ENCODE measurements at places on chromosomes 16 and 17.

- no peak for DNase-seq
Measured at GRCh38 chr16:30669026-30669902, 11.0 kb downstream of the FBRS start.

- no peak for DNase-seq
Measured at GRCh38 chr17:28954886-28955285, 3.6 kb upstream of the PHF12 start.

DNA sequence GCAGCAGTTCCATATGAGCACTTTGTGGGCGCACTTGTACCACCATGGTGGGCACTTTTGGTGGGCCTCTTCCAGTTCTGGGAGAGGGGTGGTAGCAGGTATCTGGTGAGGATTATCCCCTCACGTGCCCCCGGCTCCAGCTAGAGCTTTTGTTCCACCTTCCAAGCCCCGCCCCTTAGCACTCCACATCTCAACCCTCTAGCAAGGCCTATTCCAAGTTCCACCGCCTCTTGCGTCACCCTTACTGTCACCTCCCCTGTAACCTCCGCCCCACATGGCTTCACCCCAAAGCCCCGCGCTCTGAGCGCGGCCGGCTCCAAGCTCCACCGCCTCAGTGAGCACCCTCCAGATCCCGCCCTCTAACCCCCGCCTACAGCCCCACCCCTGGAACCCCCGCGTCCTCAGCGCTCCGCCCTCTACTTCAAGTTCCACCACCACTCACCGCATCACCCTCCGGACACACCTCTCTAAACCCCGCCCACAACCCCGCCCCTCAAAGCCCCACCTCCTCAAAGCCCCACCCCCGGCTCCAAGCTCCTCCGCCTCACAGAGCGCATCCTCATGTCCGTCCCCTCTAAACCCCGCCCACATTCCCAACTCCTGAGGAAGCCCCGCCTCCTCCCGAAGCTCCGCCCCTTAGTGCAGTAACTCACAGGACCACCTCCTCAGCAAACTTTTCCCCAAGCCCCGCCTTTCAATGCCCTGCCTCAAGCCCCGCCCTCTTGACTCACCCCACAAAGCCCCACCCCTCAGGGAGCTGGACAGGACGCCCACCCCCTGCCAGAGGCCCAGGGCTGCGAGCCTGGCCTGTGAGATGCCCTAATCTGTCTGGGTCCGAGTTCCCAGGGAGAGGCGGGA lies 11.1 kb downstream of the SCN4A start:
- DNase-seq = peak; percentile 67

DNA sequence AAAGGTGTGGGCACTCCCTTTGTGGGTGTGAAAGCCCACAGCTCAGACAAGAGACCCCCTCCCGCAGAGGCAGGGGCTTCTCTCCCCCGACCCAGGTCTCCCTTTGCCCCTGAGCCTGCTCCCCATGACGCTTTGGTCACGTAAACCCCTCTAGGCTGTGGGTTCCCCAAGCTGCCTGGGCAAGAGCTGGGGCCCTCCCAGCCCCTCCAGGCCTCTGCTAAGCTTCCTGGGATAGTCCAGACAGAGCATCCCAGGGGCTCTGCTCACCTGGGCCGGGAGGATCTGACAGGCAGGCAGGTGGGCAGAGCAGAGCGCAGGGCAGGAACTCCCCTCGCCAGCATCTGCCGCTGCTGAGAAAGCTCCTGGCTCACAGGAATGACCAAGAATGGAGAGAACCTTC lies 177.3 kb downstream of the BANP start:
- DNase-seq = no peak

DNA sequence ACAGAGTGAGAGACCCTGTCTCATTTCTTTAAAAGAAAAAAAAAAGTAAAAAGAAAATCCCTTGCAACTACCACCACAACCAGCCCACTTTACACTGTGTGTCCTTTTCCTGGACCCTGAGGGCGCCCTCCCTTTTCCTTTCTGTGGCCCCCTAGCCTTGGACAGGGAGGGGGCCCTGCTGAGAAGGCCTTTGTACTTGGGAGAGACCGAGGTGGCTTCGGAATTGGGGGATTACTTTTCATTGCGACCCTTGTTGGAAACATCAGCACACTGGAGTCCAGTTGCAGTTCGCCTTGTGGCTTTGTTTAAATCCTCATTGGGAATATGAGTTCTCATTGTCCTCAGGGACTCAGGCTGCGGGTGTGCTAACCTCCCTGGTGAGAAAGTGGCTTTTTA lies 9.4 kb upstream of the DNASE1 start:
- no peak for DNase-seq

- DNase-seq = no peak
Measured at GRCh38 chr16:65227150-65227835, 105.4 kb upstream of the CDH11 start.

Measured in HuH-7.5 (cell line).